Mesenteric fat pad (tissue), 1 donor: ENCODE measurements at places on chromosomes 1 and 21. TPM values are rescaled to one million over a fixed set of nuclear protein-coding genes. Genes with fewer than 3 reads are reported as not detected.

EPS15 gene
- 98.9 TPM for total RNA-seq

MFAP2 gene
- 25.9 TPM for total RNA-seq

KCNA3 gene
- 0.90 TPM for total RNA-seq

CAPZA1 gene
- total RNA-seq, result 142 TPM

KLHL12 gene
- total RNA-seq, result 20.7 TPM

SHISAL2A gene
- not detected for total RNA-seq

KRTAP19-1 gene
- total RNA-seq, result not detected

C1orf210 gene
- not detected for total RNA-seq

DNALI1 gene
- total RNA-seq, result 3.1 TPM

COL11A1 gene
- 0.22 TPM for total RNA-seq

BEST4 gene
- total RNA-seq, result 0.19 TPM

SSU72 gene
- total RNA-seq, result 144 TPM

VSIG8 gene
- not detected for total RNA-seq

TMOD4 gene
- not detected for total RNA-seq

DMBX1 gene
- 0.45 TPM for total RNA-seq

NID1 gene
- 238 TPM for total RNA-seq

PLA2G5 gene
- total RNA-seq, result 5.5 TPM

PERM1 gene
- not detected for total RNA-seq

GOLPH3L gene
- 19.1 TPM for total RNA-seq

TCHH gene
- total RNA-seq, result 1.1 TPM

BSND gene
- not detected for total RNA-seq

CDA gene
- 6.4 TPM for total RNA-seq

FAM20B gene
- total RNA-seq, result 49.5 TPM

BEND5 gene
- total RNA-seq, result 1.5 TPM

THEMIS2 gene
- 64.9 TPM for total RNA-seq

SFN gene
- total RNA-seq, result 1.3 TPM

EXOC8 gene
- 14.6 TPM for total RNA-seq
